CD4-positive, alpha-beta T cell treated with Interleukin-15 for 4 hours (primary cell): ENCODE measurements at places on chromosomes 12 and 14.

DNA sequence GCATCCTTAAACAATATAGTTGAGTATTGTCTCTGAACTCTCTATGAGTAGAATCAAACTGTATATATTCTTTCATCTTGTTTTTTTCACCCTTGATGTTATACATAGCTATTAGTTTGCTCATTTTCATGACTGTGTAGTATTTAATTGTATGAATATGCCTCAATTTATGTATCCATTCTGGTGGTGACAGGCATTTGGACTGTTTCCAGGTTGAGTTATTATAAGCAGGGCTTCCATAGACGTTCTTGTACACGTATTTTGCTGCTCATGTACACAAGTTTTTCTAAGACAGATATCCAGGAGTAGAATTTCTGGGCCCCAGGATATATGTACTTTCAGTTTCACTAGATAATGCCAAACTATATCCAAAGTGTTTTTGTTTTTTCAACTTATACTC lies 211.4 kb downstream of the NTF3 start:
- no peak for DNase-seq

GRCh38 chr14:75770635-75771034 lies 109.6 kb downstream of the TTLL5 start:
- DNase-seq, result no peak

DNA sequence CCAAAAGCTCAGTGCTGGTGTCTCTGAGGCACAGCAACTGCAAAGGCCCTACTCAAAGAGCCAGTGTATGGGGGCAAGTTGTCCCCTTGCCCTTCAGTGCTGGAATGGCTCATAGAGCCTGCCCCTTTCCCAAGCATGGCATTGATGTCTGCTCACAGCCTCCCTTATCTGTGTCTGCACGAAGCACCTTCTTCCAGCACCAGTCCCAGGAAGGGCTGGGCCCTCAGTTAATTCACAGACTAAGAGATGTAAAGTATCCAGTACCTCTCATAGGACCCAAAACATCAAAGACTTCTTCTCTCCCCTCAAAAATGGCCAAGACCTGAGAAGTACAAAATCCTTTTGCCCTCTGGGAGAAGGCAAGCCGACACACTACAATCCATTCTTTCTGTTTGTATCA lies 1.6 kb upstream of the CMAS start:
- no peak for DNase-seq

- no peak for DNase-seq
These were observed 2.5 kb upstream of the ALDH2 start for GRCh38 chr12:111764120-111764821.

DNA sequence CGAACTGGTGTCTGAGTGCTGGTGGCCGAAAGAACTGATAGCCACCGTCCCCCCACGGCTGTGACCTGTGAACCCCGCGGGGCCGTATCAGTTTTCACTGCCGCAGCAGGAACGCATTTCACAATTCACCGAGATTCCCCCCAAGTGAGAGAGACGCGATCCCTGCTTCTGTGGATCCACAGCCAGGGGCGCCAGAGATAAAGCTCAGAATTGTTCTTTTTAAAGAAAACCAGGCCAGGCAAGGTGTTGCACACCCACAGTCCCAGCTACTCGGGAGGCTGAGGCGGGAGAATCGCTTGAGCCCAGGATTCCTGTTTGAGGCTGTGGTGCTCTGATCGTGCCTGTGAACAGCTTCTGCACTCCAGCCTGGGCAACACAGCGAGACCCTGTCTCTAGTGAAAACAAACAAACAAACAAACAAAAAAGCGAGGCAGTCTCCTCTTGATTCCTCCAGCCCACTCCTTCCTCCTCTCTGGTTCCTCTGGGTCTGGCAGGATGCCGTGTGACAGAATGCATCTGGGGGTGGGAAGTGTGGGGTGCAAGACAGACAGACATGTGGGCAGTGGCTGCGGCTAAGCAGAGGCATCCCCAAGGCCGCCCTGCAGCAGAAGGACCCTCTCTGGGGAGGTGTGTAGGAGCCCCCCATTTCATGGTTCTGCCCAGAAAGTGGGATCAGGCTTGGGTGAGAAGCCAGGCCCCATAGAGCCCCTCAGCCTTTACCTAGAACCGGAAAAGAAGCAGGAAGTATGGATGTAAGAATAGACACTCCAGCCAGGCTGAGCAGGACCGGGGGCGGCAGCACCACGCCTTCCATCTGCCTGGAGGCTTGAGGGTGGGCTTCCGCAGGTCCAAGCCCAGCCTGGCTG lies 39.2 kb upstream of the PPP1R13B start:
- DNase-seq, result no peak
